Central memory CD8-positive, alpha-beta T cell (primary cell): ENCODE measurements at places on chromosomes 3 and 15.
A peak's percentile ranks its signal among the peaks of the same experiment; 100 is the strongest.

GRCh38 chr15:27570746-27571145 lies 528.4 kb downstream of the OCA2 start:
- H3K4me1 ChIP-seq = no peaks in the 10 kb centered on the region
- no peak overlapping the region for H3K27ac ChIP-seq
- peaks cover 1% of the 10 kb centered on the region for H3K36me3 ChIP-seq
- no peaks in the 10 kb centered on the region for H3K27me3 ChIP-seq
- DNase-seq = no peak
- no peak overlapping the region for H3K4me3 ChIP-seq

DNA sequence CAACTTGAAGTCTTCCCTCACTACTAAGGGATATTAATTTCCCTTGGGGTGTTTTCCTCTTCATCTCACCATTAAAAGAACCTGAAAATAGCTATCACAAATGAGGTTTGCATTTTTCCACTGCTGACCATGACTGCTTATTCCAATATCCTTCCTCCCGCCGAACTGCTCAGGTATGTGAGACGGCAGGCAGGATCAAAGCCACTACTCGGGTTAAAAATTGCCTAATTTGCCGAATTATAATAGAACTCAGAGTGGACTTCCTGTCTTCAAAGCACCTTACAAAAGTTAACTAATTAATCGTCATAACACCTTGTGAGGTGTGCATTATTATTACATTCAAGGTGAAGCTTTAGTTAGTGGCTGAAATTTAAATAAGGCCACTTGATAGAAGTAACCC lies 655.2 kb upstream of the ADAMTS9 start:
- no peaks in the 10 kb centered on the region for H3K36me3 ChIP-seq
- no peak for DNase-seq
- no peaks in the 10 kb centered on the region for H3K4me1 ChIP-seq
- no peak overlapping the region for H3K27ac ChIP-seq
- H3K4me3 ChIP-seq = no peak overlapping the region
- no peaks in the 10 kb centered on the region for H3K27me3 ChIP-seq

DNA sequence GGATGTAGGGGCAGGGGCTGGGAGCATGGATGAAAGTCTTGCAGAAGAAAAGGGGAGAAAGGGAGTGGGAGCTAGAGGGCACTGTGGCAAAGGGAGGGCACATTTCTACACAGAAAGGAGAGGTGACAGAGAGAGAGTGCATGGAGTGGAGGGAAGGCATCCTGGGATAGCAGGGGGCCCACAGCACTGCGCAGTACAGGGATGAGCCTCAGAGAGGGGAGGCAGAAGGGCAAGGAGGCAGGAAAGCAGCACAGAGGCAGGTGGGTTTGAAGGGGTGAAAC lies 5.4 kb downstream of the STOML1 start:
- DNase-seq = no peak
- H3K4me1 ChIP-seq = peaks cover 21% of the 10 kb centered on the region
- no peak overlapping the region for H3K4me3 ChIP-seq

GRCh38 chr15:95850837-95851236 lies 479.7 kb upstream of the NR2F2 start:
- H3K27me3 ChIP-seq = no peaks in the 10 kb centered on the region
- DNase-seq = no peak
- no peaks in the 10 kb centered on the region for H3K4me1 ChIP-seq
- H3K4me3 ChIP-seq = no peak overlapping the region

DNA sequence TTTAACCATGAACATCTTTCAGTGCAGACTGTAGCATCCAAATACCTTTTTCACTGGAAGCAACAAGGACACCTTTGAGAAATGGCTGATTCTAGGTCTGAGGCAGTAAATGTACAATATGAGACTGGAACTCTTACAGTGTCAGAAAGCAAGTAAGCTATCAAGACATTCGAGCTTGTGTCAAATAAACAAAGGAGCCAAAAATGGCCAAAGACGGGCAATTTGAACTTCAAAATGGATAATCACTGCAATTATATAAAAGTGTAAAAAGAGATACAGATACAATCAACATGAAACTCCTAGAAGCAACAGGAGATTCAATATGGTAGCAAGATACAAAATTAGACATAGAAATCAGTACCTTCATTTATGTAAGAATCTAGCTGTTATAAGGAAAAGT lies 138.5 kb upstream of the CCDC54 start:
- H3K4me1 ChIP-seq = peaks cover 29% of the 10 kb centered on the region
- no peak overlapping the region for H3K4me3 ChIP-seq
- peaks cover 6% of the 10 kb centered on the region for H3K27me3 ChIP-seq
- peaks cover 6% of the 10 kb centered on the region for H3K36me3 ChIP-seq
- H3K27ac ChIP-seq = no peak overlapping the region
- no peak for DNase-seq

- peak; percentile 54 for DNase-seq
- no peaks in the 10 kb centered on the region for H3K27me3 ChIP-seq
- H3K36me3 ChIP-seq = peaks cover 6% of the 10 kb centered on the region
- peaks cover 31% of the 10 kb centered on the region for H3K4me1 ChIP-seq
These were observed at the start of gene FLNB for GRCh38 chr3:58008141-58009025. Gene FLNB (plus strand): TSS chr3:58008422. CDS start chr3:58008565, 143 bp downstream.

DNA sequence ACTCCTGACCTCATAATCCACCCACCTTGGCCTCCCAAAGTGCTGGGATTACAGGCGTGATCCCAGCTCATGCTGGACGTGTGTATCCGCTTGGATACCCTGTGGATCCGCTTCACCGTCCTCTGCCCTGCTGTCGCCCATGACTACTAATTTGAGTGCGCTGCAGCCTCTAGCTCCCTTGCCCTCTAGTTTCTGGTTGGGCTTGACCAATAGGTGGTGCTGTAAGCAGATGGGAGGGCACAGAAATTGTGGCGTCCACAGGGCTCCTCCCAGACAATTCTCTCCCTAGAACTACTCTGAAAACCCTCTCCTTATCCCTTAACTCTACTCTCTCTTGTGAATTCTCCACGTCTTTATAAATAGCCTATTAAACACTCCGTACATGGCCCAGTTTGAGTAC lies 36.2 kb downstream of the ZPLD1 start:
- no peaks in the 10 kb centered on the region for H3K36me3 ChIP-seq
- H3K27ac ChIP-seq = no peak overlapping the region
- no peak overlapping the region for H3K4me3 ChIP-seq
- no peak for DNase-seq
- no peaks in the 10 kb centered on the region for H3K4me1 ChIP-seq

DNA sequence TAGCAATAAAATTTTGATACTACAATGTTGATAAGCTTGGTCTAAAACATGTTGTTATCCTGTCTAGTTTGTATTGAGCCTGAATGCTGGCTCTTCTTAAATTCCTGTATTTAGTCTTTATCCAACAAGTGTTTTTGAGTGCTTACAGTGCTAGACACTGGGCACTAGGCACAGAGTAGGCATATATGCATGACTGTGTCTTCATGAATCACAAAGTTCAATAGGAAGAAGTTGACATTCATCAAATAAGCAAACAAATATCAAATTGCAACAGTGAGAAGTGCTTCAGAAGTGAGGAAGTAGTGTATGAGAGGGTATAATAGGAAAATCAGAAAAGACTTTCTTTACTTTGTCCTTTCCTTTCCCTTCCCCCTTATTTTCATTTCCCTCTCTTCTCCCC lies 6.8 kb downstream of the CD96 start:
- H3K4me1 ChIP-seq = peaks cover 36% of the 10 kb centered on the region
- peaks cover 27% of the 10 kb centered on the region for H3K36me3 ChIP-seq
- DNase-seq = no peak
- no peaks in the 10 kb centered on the region for H3K27me3 ChIP-seq

- no peaks in the 10 kb centered on the region for H3K27me3 ChIP-seq
- peak; percentile 35 for DNase-seq
- H3K27ac ChIP-seq = peak overlapping the region; percentile 98
- peaks cover 24% of the 10 kb centered on the region for H3K36me3 ChIP-seq
- peaks cover 60% of the 10 kb centered on the region for H3K4me1 ChIP-seq
These were observed 10.5 kb downstream of the ISG20 start for GRCh38 chr15:88649286-88649733.

DNA sequence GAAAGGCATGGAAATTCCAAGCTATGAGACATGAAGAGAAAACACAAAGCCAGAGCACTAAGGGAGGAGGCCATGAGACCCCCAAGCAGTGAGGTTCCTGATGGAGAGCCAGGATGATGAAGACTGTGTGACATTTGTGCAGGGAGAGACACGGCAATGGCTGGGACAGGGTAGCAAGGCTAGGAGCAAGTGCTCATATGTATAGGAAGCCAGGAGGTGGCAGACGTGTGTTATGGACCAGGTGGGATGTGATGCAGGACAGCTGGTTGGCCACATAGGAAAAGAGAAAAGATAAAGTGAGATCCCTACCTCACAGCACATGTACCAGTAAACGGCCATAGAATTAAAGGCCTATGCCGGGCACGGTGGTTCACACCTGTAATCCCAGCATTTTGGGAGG lies 112.7 kb downstream of the APBA2 start:
- H3K4me3 ChIP-seq = no peak overlapping the region
- DNase-seq = no peak
- H3K27ac ChIP-seq = peak overlapping the region; percentile 45
- peaks cover 51% of the 10 kb centered on the region for H3K4me1 ChIP-seq
- H3K27me3 ChIP-seq = no peaks in the 10 kb centered on the region

DNA sequence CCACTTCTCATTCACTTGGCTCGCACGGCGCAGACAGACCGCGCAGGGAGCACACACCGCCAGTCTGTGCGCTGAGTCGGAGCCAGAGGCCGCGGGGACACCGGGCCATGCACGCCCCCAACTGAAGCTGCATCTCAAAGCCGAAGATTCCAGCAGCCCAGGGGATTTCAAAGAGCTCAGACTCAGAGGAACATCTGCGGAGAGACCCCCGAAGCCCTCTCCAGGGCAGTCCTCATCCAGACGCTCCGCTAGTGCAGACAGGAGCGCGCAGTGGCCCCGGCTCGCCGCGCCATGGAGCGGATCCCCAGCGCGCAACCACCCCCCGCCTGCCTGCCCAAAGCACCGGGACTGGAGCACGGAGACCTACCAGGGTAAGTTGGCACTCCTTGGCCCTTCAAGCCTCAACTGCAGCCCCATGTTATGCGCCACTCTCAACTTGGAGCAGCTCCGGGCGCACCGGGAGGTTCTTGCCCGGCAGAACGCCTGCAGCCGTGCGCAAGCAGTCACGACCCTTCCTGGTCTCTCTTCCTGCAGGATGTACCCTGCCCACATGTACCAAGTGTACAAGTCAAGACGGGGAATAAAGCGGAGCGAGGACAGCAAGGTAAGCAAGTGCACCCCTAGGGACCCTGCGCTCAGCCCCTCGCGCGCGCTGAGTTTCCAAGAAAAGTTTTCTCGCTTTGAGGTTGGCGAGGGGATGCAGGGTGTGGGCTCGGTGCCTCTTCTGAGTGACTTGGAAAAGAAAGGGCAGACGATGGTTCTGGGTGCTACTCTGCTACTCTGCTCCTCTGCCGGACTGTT lies at the start of gene BHLHE40:
BHLHE40 (plus strand) TSS at position 10 of the 801 bp plus-strand sequence; CDS start at position 292, 282 bp downstream.
- H3K36me3 ChIP-seq = peaks cover 71% of the 10 kb centered on the region
- DNase-seq = peak; percentile 44
- no peaks in the 10 kb centered on the region for H3K27me3 ChIP-seq
- H3K4me3 ChIP-seq = peak within 1 kb of the TSS; percentile 99

GRCh38 chr15:92452143-92452542 lies 58.5 kb downstream of the ST8SIA2 start:
- H3K4me1 ChIP-seq = no peaks in the 10 kb centered on the region
- H3K27ac ChIP-seq = no peak overlapping the region
- no peaks in the 10 kb centered on the region for H3K36me3 ChIP-seq
- DNase-seq = no peak
- no peak overlapping the region for H3K4me3 ChIP-seq

- no peak for DNase-seq
- H3K4me3 ChIP-seq = no peak overlapping the region
- H3K27ac ChIP-seq = no peak overlapping the region
These were observed 492.4 kb upstream of the FRG2C start for GRCh38 chr3:75171630-75172230.

DNA sequence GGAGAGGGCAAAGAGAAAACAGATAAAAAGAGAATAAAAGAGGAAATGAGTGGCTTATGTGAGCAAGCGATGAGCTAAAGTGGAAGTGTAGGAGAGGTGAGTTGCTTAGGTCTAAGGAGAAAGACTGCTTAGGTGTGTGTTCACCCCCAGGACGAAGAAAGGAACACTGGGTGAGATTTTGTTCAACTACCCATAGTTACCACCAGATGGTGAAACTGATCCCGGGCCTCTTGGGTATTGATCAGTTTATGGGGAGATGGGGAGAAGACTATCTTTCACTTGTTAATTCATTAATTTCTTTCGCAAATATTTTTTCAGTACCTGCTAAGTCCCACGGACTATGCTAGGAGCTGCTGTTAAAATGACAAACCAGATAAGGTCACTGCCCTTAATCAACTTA lies 33.9 kb downstream of the GAP43 start:
- H3K27ac ChIP-seq = peak overlapping the region; percentile 54
- H3K4me1 ChIP-seq = peaks cover 25% of the 10 kb centered on the region
- H3K4me3 ChIP-seq = peak overlapping the region; percentile 19
- no peak for DNase-seq
- H3K27me3 ChIP-seq = no peaks in the 10 kb centered on the region
- peaks cover 3% of the 10 kb centered on the region for H3K36me3 ChIP-seq

DNA sequence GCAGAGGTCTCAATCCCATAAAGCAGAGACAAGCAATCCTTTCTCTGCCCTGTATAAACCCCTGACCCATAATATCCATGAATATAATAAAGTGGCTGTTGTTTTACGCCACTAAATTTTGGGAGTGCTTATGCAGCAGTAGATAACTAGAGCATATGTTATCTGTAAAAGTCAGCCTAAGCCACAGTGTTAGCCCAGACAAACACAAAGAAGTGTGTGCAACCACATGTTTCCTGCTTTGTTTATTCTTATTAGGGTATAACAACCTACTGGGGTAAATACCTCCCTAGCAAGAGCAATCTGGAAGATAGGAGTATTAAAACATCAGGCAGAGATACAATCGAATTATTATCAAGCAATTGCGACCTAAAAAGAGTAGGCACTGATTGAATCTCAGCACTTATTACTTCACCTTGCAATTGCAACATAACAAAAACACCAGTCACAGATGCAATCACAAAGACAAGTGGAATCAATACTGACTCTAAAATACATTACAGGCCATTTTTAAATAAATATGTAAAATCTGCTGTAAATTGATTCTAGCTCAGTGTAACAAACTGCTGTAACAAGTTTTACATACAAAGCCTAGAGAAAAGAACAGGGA lies 94.6 kb upstream of the UBE2E2 start:
- no peaks in the 10 kb centered on the region for H3K4me1 ChIP-seq
- no peaks in the 10 kb centered on the region for H3K36me3 ChIP-seq
- no peak for DNase-seq
- H3K27ac ChIP-seq = no peak overlapping the region
